ENCODE measurements at places on chromosomes 12 and 14.

DNA sequence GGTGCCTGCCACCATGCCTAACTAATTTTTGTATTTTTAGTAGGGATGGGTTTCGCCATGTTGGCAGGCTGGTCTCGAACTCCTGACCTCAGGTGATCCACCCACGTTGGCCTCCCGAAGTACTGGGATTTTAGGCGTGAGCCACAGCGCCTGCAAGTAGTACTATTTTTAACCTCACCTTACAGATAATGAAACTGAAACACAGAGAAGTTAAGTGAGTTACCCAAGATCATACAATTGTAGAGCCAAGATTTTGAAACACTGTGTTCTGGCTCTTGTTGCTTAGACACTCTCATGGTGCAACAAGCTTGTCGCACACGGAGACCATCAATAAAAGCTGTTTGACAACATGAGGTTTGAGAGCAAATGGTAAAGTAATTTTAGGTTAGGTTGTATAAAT, 159.1 kb upstream of the LMNTD1 start:
- no peak for DNase-seq

- no peak for DNase-seq
These were observed 1.1 kb upstream of the YY1 start for GRCh38 chr14:100237735-100238418.

DNA sequence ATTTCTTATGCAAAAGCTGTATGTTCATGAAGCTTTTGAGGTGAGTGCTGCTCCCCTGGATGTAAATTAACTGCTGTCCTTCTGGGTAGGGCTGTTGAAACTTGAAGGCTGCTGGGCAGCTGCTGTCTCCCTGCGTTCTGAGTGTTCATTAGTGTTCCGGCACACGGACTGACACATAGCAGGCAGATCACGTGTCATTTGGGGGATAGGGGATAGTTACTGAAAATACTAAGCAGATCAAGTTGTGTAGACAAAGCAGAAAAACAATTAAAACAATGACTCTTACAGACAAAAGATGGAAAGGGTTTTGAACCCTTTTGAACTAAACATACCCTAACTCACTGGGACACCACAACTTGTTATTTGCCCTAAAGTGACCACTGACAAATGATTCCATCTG, 82.5 kb downstream of the PRICKLE1 start:
- DNase-seq = no peak

GRCh38 chr12:23115984-23116383, 491.0 kb downstream of the ETNK1 start:
- no peak for DNase-seq

DNA sequence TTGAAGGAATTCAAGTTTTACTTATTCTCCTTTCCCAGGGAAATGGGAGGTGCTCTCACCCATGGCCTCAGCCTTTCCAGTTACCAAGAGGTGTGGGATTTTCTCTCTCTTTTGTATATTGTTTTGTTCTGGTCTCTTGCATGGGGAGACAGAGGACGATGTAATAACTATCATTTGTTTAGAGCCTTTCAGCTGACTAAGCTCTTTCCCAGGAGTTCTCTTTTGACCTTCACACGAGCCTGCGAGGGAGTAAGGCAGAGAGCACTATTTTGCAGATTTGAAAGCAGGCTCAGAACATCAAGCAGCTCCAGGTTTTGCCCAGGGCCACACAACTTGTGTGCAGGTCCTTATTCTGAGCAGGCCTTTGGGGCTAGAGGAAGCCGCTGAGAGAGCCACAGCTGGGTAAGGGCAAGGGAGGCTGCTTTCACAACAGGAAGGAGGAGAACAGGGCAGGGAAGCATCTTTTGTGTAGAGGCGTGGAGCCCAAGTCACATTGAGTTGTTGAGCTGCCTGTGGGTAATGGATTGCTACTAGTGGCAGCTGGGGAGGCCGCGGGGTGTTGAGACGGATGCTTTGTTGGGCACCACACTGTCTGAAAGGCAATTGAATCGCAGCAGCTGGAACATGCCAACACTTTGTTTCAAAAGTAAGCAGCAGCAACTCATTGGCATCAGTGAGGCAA, 116.2 kb downstream of the PRMT8 start:
- DNase-seq = no peak

GRCh38 chr12:53952871-53953734, 1.6 kb upstream of the HOXC12 start:
- DNase-seq = no peak

DNA sequence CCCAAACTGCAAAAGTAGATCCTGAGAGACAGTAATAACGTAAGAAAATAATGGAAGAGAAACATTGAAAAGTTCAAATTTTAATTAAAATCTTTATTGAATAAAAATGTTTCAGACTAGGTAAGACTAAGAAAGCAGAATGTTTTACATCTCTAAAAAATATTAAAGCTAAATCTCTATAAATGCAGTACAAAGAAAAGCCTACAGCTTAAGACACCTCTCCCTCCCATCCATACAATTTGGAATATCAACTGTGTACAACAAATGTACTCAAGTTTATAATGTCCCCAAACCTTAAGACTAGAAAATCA, 8.5 kb upstream of the CERS5 start:
- DNase-seq = no peak

- no peak for DNase-seq
These were observed 343.1 kb downstream of the CCER1 start for GRCh38 chr12:90611891-90612290.
